ENCODE measurements at places on chromosomes 11 and 22.

DNA sequence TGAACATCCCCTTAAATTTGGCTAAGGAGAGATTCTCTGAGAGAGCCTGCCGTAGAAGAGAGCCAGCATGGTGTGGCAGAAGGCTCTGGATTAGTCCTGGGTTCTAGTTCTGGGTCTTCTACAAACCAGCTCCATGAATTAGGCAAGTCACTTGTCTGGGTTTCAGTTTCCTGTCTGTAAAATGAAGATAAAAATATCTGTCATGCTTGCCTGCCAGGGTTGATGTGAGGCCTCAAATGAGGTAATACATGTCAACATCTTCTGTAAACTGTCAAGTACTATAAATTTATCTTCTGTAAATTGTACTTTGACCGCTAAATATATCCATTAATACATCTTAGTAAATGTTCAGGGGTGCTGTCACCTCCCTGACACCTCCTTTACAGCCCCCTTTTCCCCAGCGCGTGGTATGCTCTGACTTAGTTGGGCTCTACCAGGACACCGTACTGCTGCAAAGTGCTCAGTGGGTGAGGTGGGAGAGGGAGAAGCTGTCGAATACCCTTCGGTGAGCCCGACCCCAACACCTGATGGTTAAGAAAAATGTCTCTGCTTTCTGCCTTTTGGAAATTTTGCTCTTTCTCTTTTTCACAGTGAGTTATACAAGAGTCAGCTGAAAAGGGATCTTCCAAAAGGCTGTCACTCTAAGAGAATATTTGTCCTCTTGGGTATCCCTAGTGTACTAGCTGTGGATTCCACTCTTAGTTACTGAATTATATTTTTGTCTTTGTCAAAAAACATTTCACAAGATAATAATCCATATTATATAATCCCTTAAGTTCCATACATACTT is 15.0 kb downstream of the RBX1 start:
- DNase-seq = no peak

- DNase-seq = no peak
Observed at GRCh38 chr22:49915610-49916009, 2.6 kb downstream of the ALG12 start.

GRCh38 chr11:20363500-20364340 is at the start of gene HTATIP2:
Gene HTATIP2, plus strand, starts transcription at chr11:20363714. Its CDS starts 524 bp downstream, at chr11:20364238.
- DNase-seq = peak; percentile 56

DNA sequence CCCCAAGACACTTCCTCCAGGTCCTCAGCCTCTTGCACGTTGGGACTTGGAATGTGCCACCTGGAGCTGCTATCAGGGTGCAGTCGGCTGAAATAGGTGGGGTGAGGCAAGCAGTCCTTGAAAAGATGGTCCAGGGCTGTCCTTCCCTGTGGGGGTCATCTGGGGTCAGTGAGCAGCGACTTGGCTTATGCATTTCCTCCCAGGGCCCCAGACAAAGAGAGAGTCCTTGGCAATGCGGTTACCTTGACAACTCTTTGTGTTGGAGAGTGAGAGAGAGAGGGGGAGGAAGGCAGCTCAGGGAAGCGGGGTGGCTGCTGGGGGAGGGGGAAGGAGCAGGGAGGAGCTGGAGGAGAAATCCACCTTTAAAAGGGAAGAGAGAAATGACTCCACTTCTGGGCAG is 93.8 kb downstream of the MIAT start:
- no peak for DNase-seq

DNA sequence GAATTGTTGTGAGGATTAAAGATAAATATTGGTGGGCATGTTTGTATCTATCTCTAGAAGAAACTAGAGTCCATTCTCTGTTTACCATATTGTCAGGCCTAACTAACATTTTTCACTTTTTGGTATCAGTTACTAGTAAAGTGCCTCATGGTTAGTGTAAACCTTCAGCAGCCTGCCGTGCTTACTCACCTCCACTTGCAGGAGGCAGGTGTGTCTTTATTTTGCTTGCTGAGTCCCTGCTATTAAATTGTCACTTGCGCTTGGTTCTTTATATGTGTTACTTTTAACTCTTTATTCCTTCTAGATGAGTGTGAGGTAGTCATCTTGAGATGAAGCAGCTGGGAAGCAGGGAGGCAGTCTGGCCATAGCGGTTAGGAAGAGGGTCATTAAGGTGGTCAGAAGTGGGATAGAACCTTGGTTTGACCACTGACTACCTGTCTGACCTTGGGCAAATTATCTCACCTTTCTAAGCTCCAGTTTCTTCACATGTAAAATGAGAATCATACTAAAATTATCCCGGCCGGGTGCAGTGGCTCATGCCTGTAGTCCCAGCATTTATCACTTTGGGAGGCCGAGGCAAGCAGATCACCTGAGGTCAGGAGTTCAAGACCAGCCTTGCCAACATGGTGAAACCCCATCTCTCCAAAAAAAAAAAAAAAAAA is 21.2 kb downstream of the PPP6R3 start:
- DNase-seq = no peak

Data from stimulated activated CD8-positive, alpha-beta memory T cell treated with anti-CD3 and anti-CD28 coated beads, Interleukin-15, amount 100 ng/mL, for 48 hours (primary cell).